ENCODE measurements at places on chromosomes 5 and 9. TPM values are rescaled to one million over a fixed set of nuclear protein-coding genes. Genes with fewer than 3 reads are reported as not detected.

Gene SLC35A4
- 114 TPM for total RNA-seq

Gene PCDHB8
- total RNA-seq: 0.67 TPM

DNA sequence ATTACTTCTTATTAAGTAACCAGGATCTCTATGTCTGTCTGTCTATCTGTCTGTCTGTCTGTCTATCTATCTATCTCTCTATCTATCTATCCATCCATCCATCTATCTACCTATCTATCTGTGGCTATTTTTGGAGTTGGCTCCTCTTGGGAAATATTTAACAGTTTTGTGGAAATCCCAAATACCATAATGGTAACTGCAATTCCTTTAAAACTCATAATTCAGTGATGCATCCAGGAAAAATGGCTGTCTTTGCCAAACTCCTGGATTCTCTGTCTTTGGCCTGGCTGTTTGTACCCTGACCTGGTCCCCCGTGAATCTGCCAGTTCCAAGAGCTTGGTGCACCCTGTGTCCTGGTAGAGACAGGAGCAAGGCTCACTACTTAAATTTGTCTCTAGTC is 197.0 kb downstream of the PCSK1 start:
- H3K4me3 ChIP-seq: no peak overlapping the region
- H3K27ac ChIP-seq: no peak overlapping the region
- DNase-seq: no peak

GRCh38 chr5:119315516-119315949 is 40.3 kb upstream of the TNFAIP8 start:
- no peak overlapping the region for H3K27ac ChIP-seq
- DNase-seq: peak; percentile 54
- H3K27me3 ChIP-seq: no peaks in the 10 kb centered on the region
- no peaks in the 10 kb centered on the region for H3K36me3 ChIP-seq

- no peak overlapping the region for H3K27ac ChIP-seq
- H3K4me1 ChIP-seq: peaks cover 14% of the 10 kb centered on the region
- no peaks in the 10 kb centered on the region for H3K36me3 ChIP-seq
- no peaks in the 10 kb centered on the region for H3K27me3 ChIP-seq
- no peak overlapping the region for H3K4me3 ChIP-seq
Measured at GRCh38 chr5:110376281-110376951, 350.1 kb downstream of the TMEM232 start.

- no peaks in the 10 kb centered on the region for H3K4me1 ChIP-seq
- no peak overlapping the region for H3K27ac ChIP-seq
- H3K27me3 ChIP-seq: no peaks in the 10 kb centered on the region
- no peaks in the 10 kb centered on the region for H3K36me3 ChIP-seq
Measured at GRCh38 chr9:14677872-14678271, 15.4 kb downstream of the ZDHHC21 start.

DNA sequence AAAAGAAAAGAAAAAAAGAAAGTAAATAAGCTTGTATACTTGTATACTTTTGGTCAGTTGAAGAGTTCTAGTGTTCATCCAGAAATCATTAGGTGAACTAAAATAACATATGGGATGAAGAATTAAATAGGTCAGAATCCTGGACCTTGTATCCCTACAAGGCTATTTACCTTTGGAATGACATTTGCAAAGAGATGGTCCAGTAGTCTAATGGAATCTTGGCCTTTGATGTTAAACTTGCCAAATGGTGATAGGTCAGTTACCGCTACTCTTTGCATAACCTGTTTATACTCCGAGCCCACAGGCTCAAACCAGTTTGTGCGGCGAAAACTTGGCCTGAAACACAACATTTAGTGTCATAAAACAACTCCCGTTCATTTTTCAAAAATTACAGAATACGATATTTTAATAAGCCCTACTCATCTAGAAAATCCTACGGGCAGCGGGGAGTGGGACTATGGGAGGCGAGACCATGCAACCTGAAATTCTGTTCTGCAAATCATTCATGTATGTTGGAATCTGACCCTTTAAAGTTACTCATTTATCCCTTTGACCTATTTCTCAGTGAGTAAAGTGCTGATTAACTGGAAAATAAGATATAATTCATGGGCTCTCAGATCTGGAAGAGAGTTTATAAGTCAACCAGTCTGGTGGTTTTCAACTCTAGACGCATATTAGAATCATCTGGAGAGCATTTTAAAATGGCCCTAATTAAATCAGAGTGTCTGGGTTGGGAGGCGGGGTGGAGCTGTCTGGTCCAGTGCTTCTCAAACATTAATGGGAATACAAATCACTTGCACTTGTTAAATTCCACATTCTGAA is 38.6 kb downstream of the DMGDH start:
- H3K4me1 ChIP-seq: no peaks in the 10 kb centered on the region
- no peaks in the 10 kb centered on the region for H3K36me3 ChIP-seq
- no peak overlapping the region for H3K4me3 ChIP-seq
- no peaks in the 10 kb centered on the region for H3K27me3 ChIP-seq
- no peak for DNase-seq

All from thyroid gland (tissue), 4 donors.